Left ventricle myocardium inferior (tissue), 1 donor: ENCODE measurements at places on chromosomes 7 and 10.

- H3K4me1 ChIP-seq: no peaks in the 10 kb centered on the region
- no peak for DNase-seq
- H3K27ac ChIP-seq: no peak within 1 kb of the TSS
- H3K4me3 ChIP-seq: no peak within 1 kb of the TSS
- H3K36me3 ChIP-seq: no peaks in the 10 kb centered on the region
- no peaks in the 10 kb centered on the region for H3K27me3 ChIP-seq
Measured at GRCh38 chr7:37683246-37684120, at the start of gene GPR141. Gene GPR141, plus strand, starts transcription at chr7:37683766. Its CDS starts 56,628 bp downstream, at chr7:37740394.

- no peaks in the 10 kb centered on the region for H3K27me3 ChIP-seq
- H3K27ac ChIP-seq: no peak overlapping the region
- no peak overlapping the region for H3K4me3 ChIP-seq
- DNase-seq: no peak
- no peaks in the 10 kb centered on the region for H3K4me1 ChIP-seq
Measured at GRCh38 chr10:17597386-17597785, 19.8 kb downstream of the HACD1 start.

- no peaks in the 10 kb centered on the region for H3K27me3 ChIP-seq
- peaks cover 47% of the 10 kb centered on the region for H3K4me1 ChIP-seq
- no peak for DNase-seq
- H3K4me3 ChIP-seq: no peak overlapping the region
- H3K36me3 ChIP-seq: no peaks in the 10 kb centered on the region
- peak overlapping the region; percentile 78 for H3K27ac ChIP-seq
Measured at GRCh38 chr7:35754741-35755140, 46.1 kb upstream of the SEPTIN7 start.

DNA sequence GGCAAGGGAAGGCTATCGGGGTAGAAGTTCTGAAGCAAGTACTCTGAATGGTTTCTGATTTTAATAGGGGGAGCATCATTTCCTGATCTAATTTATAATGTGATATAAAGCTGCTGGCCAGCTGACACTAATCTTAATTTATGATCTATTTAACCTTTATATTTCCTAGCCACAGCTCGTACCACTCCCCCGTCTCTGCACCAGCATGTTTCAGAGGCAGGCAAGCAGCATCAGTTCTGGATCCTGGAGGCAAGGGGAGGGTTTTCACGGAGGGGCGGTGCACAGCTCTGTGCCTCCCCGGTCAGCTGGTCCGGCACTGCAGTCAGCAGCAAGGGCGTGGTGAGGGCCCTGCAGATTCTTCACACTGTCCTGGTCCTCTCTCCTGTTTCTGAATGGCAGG lies 30.0 kb downstream of the MGMT start:
- H3K36me3 ChIP-seq: peaks cover 4% of the 10 kb centered on the region
- no peak overlapping the region for H3K4me3 ChIP-seq
- H3K27me3 ChIP-seq: no peaks in the 10 kb centered on the region
- H3K27ac ChIP-seq: no peak overlapping the region
- DNase-seq: no peak
